Memory B cell (primary cell): ENCODE measurements at places on chromosomes 2 and 18.

GRCh38 chr18:28855524-28855923 lies 678.6 kb upstream of the CDH2 start:
- DNase-seq, result no peak

DNA sequence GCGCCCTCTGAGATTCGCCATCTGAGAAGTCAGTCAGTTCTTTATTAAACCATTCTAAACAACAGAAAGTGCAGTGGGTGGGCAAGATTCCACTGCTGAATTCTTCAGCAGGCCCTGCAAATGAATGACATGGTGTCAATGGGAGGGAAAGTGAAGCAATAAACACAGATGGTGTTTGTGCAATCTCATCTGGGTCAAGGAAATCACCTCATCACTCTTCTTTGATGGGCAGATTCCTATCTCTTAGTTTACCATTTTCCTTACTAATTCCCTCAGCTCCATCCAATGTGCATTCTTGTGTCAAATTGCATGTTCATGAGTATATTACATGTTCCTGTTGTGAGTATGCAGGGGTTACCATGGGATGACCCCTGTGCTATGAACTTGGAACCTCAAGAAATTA lies 100.7 kb upstream of the CYP1B1 start:
- DNase-seq, result no peak

DNA sequence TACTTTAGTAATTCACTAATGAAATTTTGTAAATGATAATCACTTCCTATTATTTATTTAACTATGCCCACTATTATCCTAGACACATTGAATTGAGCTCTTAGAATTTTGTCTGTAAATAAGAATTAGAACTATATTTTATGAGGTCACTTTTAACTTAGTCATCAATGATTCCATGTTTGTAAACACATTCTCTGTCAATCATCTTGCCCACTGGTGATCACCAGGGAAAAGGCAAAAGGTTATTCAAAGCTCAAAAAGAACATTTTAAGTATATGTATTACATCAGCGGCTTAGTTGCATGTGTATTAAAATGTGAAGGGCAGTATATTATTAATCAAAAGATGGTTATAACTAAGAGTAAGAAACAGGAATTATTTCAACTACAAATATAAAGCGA lies 25.2 kb downstream of the SCN9A start:
- DNase-seq, result no peak

DNA sequence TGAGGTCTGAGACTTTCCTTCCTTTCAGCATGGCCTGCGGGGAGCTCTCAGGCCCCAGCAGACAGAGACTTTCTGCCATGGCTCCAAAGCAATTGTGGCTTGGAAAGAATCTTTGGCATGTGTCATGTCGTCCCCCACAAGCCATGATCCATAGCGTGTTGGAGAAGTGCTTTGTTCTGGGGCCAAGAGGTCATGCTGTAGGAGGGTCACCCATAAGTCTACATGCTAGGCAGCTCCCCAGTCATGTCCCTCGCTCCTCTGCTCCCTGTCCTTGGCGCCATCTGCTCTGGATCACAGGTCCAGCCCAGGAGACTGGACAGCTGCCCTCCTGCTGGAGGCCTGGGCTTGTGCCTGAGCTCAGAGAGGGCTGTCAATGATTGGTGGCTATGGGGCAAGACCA lies 78.8 kb upstream of the LCLAT1 start:
- no peak for DNase-seq

GRCh38 chr2:10330700-10331026 lies 28.0 kb downstream of the HPCAL1 start:
- no peak for DNase-seq

- DNase-seq, result no peak
These were observed 64.9 kb downstream of the AFF3 start for GRCh38 chr2:100077456-100077855.

GRCh38 chr18:58106289-58107070 lies 62.5 kb downstream of the NEDD4L start:
- DNase-seq, result no peak

DNA sequence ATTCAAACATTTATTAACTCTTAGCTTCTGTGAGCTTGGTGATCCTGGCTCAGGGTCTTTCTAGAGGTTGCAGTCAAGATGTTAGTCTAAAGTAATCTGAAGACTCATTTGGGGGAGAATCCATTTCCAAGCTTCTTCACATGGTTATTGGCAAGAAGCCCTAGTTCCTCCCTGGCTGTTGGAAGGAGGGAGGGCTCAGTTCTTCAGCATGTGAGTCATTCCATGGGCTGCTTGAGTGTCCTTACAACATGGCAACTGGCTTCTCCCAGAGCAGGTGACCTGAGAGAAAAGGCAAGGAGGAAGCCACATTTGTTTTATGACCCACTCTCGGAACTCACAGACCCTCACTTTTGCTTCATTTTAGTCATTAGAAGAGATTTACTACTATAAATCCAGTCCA lies 10.6 kb upstream of the C2orf74 start:
- DNase-seq, result no peak

- DNase-seq, result no peak
These were observed 88.0 kb downstream of the SMAD7 start for GRCh38 chr18:48862678-48863270.

GRCh38 chr2:200620606-200621390 lies 35.0 kb downstream of the AOX1 start:
- DNase-seq, result no peak

- no peak for DNase-seq
These were observed 41.6 kb downstream of the TDRD15 start for GRCh38 chr2:21165350-21165749.

GRCh38 chr2:8376603-8377410 lies 305.0 kb upstream of the ID2 start:
- DNase-seq, result no peak

- DNase-seq, result no peak
These were observed 100.7 kb upstream of the SMAD7 start for GRCh38 chr18:49051311-49051967.

- no peak for DNase-seq
These were observed 338.6 kb downstream of the STK39 start for GRCh38 chr2:167908786-167909185.

DNA sequence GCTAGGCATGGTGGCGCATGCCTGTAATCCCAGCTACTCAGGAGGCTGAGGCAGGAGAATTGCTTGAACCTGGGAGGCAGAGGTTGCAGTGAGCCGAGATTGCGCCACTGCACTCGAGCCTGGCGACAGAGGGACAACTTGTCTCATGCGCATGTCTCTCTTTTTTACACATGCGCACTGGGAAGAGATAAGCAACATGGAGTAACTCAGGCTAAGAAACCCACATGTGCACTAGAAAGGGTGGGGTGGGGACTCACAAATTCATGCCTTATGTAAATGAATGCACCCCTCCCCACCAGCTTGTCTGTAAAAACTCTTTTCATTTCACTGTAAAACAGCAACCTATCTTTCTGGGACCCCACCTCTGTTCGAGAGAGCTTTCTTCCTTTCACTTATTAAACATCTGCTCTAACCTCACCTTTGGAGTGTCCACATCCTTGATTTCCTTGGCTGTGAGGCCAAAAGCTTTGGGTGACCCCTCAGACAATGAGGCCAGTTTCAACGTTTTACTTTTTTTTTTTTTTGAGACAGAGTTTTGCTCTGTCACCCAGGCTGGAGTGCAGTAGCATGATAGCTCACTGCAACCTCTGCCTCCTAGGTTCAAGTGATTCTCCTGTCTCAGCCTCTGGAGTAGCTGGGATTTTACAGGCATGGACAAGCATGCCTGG lies 91.6 kb upstream of the RMP24 start:
- no peak for DNase-seq

DNA sequence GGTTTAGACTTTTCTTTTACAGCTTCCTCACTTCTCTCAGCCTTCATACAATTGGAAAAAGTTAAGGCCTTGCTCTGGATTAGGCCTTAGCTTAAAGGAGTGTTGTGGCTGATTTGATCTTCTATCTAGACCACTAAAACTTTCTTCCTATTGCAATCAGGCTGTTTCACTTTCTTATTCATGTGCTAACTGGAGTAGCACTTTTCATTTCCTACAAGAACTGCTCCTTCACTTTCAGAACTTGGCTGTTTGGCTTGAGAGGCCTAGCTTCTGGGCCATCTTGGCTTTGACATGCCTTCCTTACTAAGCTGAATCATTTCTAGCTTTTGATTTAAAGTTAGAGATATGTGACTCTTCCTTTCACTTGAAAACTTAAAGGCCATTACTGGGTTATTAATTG lies 114.3 kb downstream of the ARHGEF4 start:
- DNase-seq, result no peak

DNA sequence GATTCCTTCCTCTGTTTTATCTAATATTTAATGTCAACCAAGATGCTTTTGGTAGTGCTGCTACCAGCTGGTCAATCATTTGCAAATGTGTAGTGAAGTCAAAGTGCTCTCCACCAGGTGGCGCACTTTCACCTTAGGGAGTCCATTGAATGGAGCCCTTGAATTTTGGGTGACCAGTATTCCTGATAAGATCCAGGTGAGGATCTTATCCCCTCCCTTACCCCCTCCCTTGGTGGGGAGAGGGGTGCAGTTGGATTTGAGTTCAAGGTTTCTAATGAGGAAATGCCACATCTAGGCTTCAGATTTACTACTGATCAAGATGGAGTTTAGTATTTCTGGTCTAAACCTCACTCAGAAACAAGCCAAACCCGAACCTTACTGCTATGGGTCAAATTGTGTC lies 12.0 kb upstream of the E2F6 start:
- DNase-seq, result peak; percentile 75

GRCh38 chr18:70116949-70117348 lies 88.5 kb downstream of the RTTN start:
- DNase-seq, result no peak

- no peak for DNase-seq
These were observed 55.4 kb upstream of the CD28 start for GRCh38 chr2:203650860-203651613.
